ENCODE measurements at places on chromosomes 16 and 17. TPM values are rescaled to one million over a fixed set of nuclear protein-coding genes. Genes with fewer than 3 reads are reported as not detected.

Gene TOX3
- 0.20 TPM for total RNA-seq

Gene PRSS33
- not detected for total RNA-seq

Gene OTOP3
- total RNA-seq = not detected

Gene APPBP2
- 11.9 TPM for total RNA-seq

Gene DPH1
- total RNA-seq = 43.4 TPM

Gene DLG4
- 9.4 TPM for total RNA-seq

Gene ABCA5
- total RNA-seq = 3.4 TPM

Gene OR1E2
- total RNA-seq = not detected

Gene VASN
- 8.0 TPM for total RNA-seq

Gene CCL23
- not detected for total RNA-seq

Gene SULT1A4
- total RNA-seq = 44.2 TPM

Gene TBC1D28
- not detected for total RNA-seq

Gene CRYM
- total RNA-seq = 1.3 TPM

Gene TNFRSF13B
- total RNA-seq = not detected

Gene GNG13
- not detected for total RNA-seq

Gene CDK3
- 3.7 TPM for total RNA-seq

Gene G6PC3
- total RNA-seq = 168 TPM

Gene LSM12
- 50.7 TPM for total RNA-seq

Gene CUEDC1
- total RNA-seq = 49.2 TPM

Gene KRTAP1-1
- total RNA-seq = not detected

Gene MPV17L
- total RNA-seq = 4.6 TPM

Gene TMED6
- 0.06 TPM for total RNA-seq

Gene CCDC40
- 4.5 TPM for total RNA-seq

Gene RETREG3
- total RNA-seq = 27.9 TPM

Gene GFOD2
- total RNA-seq = 19.2 TPM

Gene ALKBH5
- 56.7 TPM for total RNA-seq

Gene SMIM22
- not detected for total RNA-seq

Gene INCA1
- total RNA-seq = 1.3 TPM

Gene TP53TG3F
- total RNA-seq = not detected

Gene CAVIN1
- total RNA-seq = 487 TPM

Gene UBN1
- 26.4 TPM for total RNA-seq

Gene CDH5
- total RNA-seq = 0.17 TPM

Gene CX3CL1
- total RNA-seq = 0.15 TPM

Gene TMC8
- 0.22 TPM for total RNA-seq

Gene GPR139
- total RNA-seq = not detected

Data from A549 treated with CpdA at 1 μM for 4 hours (cell line).